ENCODE measurements at places on chromosomes 6 and 20. TPM values are rescaled to one million over a fixed set of nuclear protein-coding genes. Genes with fewer than 3 reads are reported as not detected.

- peaks cover 2% of the 10 kb centered on the region for H3K27me3 ChIP-seq
- H3K36me3 ChIP-seq: no peaks in the 10 kb centered on the region
- H3K27ac ChIP-seq: no peak overlapping the region
- H3K4me1 ChIP-seq: no peaks in the 10 kb centered on the region
Measured at GRCh38 chr6:163207431-163208383, 206.8 kb upstream of the QKI start.

DNA sequence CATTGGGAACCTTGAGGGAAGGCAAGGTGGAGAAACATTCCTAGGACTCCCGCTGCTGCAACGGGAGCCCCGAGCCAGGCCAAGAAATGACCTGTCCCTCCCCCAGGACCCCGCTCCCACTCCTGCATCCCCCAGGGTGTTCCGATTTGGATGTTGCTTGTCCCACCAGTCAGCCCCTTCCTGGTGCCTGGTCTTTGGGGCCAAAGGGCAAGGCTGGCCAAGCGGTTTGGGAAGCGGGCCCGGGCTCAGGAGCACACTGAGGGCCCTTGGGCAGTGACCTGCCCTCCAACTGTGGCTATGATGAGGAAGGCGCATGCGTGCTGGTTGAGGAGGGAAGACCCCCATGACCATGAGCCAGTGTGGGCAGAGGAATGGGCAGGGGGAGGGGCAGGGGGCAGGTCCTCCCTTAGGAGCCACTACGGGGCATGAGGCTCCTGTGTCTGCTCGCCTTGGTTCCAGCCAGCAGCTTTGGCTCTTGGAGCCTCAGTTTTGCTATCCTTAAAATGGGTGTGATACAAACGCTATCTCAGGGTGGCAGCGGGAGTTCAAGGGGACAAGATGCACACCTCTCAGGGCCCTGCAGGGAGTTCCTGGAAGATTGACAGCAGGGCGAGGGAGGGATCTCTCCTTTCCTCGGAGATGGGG, 50.4 kb downstream of the RBM38 start:
- H3K4me1 ChIP-seq: no peaks in the 10 kb centered on the region
- H3K27ac ChIP-seq: no peak overlapping the region
- no peaks in the 10 kb centered on the region for H3K36me3 ChIP-seq
- H3K27me3 ChIP-seq: no peaks in the 10 kb centered on the region
- H3K4me3 ChIP-seq: no peak overlapping the region
- no peak for DNase-seq

- H3K4me3 ChIP-seq: no peak overlapping the region
- DNase-seq: no peak
- no peaks in the 10 kb centered on the region for H3K27me3 ChIP-seq
Measured at GRCh38 chr6:107331409-107332386, 127.7 kb downstream of the PDSS2 start.

GRCh38 chr6:75143191-75143590, 62.7 kb downstream of the COL12A1 start:
- DNase-seq: no peak
- H3K27ac ChIP-seq: no peak overlapping the region
- H3K36me3 ChIP-seq: no peaks in the 10 kb centered on the region
- H3K27me3 ChIP-seq: peaks cover 5% of the 10 kb centered on the region

DNA sequence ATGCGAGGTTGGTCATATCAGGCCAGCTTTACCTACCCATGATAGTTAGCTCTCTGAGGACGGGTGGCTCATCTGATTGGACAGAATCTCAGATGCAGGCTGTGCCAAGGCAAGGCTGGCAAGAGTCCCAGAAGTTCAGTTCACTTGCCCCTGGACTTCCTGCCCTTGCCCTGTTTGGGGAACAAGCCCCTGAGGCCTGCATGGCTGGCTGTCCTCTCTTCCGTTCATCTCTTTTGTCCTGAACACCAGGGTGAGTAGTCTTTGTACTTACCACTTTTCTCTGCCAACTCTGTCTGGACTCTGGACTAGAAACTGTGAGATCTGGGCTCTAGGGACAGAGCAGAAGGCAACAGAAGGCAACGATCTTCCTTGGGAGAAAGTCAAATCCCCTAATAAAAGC, 769.9 kb downstream of the QKI start:
- H3K27me3 ChIP-seq: no peaks in the 10 kb centered on the region
- H3K36me3 ChIP-seq: no peaks in the 10 kb centered on the region
- no peak overlapping the region for H3K4me3 ChIP-seq
- H3K27ac ChIP-seq: no peak overlapping the region
- no peak for DNase-seq

DNA sequence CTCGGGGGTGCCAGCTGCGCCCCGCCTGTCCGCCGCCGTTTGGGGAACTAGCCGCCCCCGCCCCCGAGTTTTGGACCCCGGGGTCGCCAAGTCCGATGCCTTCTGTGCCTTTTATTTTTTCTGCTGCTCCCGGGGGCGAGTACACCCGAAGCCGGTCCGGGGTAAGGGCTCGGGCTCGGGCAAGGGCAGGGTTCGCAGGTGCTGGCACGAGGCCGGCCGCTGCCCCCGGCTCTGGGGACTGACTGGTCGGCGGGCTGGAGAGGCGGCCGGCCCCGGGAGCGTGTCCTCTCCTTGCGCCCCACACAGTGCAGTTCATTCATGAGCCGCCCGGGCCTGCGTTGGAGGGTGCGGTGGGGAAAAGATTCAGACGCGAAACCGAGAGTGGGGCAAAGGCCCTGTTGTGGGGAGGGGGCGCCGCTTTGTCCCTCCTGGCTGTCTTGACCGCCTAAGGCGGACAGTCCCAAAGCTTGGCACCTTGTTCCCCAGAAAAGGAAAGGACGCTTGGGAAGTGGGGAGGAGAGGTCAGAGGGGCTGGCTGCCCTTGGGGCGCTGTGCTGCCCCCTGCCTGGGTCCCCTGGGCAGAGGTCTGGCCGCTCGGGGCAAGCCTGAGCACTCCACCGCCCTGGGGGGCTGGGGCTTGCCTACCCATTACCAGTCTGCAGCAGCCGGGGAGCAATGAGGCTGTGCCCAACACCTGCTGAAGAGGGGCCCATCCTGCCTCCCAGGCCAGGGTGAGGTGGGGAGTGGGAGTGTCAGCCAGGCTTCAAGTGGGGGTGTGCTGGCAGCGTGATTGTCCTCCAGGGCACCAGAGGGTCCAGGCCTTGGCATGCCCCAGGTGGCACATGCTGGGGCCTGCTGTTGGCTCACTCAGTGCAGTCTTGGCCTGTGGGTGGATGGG, 915 bp downstream of the TMEM63B start:
- peaks cover 21% of the 10 kb centered on the region for H3K36me3 ChIP-seq
- H3K4me3 ChIP-seq: peak overlapping the region; percentile 84
- H3K4me1 ChIP-seq: peaks cover 33% of the 10 kb centered on the region

- DNase-seq: no peak
- no peak overlapping the region for H3K4me3 ChIP-seq
- peaks cover 83% of the 10 kb centered on the region for H3K4me1 ChIP-seq
- H3K27me3 ChIP-seq: no peaks in the 10 kb centered on the region
Measured at GRCh38 chr6:157834549-157834948, 11.5 kb downstream of the SNX9 start.

- peaks cover 15% of the 10 kb centered on the region for H3K4me1 ChIP-seq
- peak overlapping the region; percentile 70 for H3K4me3 ChIP-seq
- no peak for DNase-seq
- no peaks in the 10 kb centered on the region for H3K27me3 ChIP-seq
- no peaks in the 10 kb centered on the region for H3K36me3 ChIP-seq
- peak overlapping the region; percentile 68 for H3K27ac ChIP-seq
Measured at GRCh38 chr20:58693226-58694006, 816 bp downstream of the NPEPL1 start.

The HAO1 gene
- not detected for total RNA-seq

The TREML1 gene
- not detected for total RNA-seq

The BPIFB2 gene
- not detected for total RNA-seq

The FAM209B gene
- total RNA-seq: not detected

All from activated CD8-positive, alpha-beta T cell treated with anti-CD3 and anti-CD28 coated beads for 36 hours (primary cell).